ENCODE measurements at places on chromosomes 3 and 15.

DNA sequence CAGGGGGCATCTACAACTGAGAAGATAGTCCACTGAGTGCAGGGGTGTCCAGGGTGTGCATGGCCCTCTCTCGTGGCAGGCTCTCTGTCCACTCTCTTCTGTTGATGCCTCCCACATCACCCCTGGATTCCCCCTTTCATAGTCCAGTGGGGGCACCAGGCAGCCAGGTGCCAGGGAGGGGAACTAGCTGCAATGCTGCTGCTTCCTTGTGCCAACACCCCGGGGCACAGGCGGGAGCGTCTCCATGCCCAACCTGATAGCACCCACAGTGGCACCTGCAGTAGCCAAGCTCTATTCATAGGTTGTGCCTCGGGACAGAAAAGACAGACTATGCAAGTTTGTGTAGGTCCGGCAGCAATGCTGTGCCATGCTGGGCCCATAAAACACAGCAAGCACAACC lies 11.7 kb downstream of the DUOX2 start:
- DNase-seq, result no peak

DNA sequence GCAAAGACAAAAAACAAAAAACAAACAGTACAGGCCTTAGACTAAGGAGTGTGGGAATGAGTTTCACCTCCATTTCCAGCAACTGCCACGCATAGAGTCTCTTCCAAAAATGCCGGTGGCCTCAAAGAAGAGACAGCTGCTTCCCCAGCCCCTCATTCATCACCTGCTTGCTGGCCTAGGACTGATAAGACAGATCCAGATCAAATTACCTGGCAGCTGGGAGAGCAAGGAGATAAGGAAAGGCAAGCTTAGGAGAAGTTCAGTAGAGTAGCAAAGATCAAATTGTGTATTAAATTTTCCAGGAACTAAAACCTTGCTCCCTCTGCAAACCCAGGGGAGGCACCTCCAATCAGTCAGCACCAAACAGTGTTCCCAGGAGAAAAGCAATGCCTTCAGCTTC lies 325.8 kb upstream of the CTNNB1 start:
- no peak for DNase-seq

GRCh38 chr15:40342416-40343320 lies 1.9 kb upstream of the CCDC9B start:
- no peak for DNase-seq

- DNase-seq, result no peak
These were observed 289.7 kb upstream of the MCTP2 start for GRCh38 chr15:93941697-93942096.

GRCh38 chr3:58356054-58356453 lies 23.4 kb downstream of the PXK start:
- no peak for DNase-seq

DNA sequence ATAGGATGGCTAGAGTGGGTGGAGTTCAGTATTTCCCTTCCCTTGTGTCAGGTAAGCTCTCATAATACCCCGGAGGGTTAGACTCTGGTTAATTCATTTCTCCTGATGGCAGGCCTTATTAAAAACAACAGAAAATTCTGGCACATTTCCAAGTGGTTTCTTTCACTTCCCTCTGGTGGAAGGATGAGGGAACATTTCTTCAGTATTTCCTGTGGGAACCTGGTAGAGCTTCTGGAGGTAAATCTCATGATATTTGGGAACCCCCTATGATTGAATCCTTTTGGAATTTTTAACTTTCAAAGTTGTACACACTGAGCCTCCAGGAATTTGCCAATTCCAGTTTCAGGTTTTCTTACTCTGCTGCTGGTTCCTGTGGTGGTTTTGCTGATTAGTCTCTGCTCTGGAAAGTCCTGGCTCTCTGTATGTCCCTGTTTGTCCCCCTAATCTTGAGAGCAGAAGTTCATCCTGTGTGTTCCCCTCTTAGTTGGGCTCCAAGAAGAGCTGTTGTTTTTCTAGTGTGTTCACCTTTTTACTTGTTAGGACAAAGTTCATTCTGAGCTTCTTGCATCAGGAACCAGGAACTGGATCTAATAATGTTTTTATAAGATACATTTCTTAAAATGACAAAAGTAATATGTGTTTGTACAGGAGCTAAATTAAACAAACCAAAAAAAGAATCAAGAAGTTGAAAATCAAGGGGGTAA lies 12.1 kb downstream of the CHRNA7 start:
- DNase-seq, result no peak

DNA sequence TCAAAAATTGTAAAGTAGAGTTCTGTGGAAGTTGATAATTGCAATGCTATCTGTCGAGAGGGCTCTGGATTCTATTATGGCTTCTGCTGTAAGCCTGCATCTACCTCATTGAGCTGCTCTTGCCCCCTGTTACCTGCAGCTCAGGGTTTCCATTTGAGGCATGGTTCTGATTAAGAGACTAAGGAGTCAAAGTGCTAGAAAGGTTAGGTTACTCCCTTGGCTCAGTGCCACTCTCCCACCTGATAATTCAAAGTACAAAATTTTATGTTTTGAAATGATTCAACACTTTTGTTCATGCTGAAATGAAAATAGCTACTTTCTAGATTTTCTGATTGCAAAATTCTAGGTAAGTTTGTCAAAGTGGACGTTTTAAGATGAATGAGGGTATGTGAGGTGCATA lies 220.5 kb upstream of the SATB1 start:
- no peak for DNase-seq

GRCh38 chr15:51375966-51376640 lies 34.6 kb downstream of the GLDN start:
- DNase-seq, result no peak

DNA sequence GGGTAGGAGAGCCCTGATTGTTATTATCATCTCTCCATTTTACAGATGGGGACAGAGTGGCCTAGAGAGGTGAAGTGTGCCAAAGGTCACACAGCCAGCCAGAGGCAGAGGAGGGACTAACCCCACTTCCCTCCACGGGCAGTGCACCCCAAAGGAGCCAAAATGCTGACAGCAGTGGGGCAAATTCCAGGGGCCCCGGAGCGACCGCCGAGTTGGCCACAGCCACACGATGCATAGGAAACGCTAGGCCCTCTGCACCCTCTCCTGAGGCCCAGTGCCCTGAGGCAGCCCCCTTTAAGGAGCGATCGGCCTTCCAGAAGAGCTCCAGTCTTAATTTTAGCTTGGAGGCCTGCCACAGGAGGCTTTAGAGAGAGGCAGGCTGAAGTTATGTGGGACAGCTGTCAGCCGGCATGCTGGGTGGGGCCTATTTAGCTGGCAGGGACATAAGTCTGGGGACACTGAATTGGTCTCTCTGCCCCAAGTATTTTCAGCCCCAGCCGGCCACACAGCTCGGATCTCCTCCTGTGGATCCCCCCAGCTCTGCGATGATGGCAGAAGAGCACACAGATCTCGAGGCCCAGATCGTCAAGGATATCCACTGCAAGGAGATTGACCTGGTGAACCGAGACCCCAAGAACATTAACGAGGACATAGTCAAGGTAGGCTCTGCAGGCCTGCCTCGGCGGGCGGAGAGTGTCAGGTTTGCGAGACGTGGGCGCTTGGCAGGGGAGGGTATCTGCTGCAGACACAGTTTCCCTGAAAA lies at the start of gene CAV3:
CAV3 (plus strand) TSS at position 471 of the 763 bp plus-strand sequence; CDS start at position 546, 75 bp downstream.
- DNase-seq, result peak; percentile 30

DNA sequence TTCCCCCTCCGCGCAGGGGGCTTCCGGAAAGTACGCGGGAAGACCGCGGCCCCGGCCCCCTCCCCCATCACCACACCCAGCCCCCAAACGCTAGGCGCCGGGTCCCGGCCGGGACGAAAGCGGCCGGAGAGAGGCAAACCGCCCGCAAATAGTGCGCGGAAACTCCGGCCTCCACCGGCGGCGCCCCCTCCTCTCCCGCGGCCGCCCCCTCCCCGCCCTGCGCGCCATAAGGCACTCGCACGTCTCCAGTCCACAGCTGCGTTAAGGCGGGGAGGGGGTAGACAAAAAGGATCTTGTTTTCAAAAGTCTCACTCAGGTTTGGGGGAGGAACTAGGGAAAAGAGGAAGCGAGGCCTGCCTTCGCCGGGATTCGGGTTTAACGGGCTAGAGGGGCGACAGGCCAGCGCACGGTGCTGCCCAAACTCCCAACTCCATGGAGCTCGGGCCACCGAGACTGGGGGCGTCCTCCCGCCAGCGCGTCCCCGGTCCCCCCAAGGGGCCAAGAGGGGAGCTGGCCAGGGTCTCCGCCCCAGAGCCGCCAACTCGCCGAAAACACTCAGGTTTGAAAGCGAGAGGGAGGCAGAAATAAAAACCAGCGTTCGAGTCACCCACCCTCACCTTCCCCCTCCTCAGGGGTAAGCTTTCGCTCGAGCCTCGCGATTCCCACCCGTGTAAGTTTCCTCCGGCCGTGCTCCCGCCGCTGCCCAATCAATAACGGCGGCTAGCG lies 1.8 kb downstream of the ANP32A start:
- DNase-seq, result peak; percentile 70

- no peak for DNase-seq
These were observed 46.4 kb downstream of the BLM start for GRCh38 chr15:90763366-90764099.

DNA sequence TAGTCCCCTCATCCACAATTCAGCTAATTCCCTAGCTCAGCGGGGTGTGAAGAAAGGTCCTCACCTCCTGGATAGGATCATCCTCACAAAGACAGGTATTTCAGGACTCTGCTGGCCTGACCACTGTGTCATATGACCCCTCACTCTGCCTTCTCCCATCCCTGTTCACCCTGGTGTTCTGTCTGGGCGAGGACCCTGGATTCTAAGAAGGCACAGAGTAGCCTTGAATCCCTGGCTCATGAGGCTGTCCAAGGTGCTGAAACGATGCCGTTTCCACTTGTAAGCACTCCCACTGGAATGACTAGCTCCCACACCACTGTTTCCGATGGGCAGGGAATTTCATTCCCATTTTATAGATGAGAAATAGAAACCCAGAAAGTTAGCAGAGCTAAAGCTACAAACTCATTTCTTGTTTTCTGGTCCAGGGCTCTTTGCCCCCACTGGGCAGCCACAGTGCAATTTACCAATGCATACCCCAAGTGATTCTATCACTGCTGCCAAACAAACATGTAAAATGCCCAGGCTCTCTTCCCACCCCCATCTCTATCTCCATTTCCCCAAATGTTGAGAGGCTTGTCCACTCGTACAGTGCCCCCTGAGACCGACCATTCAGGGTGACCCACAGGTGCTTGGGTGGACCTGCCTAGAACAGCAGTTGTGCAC lies 83.2 kb downstream of the RAB11A start:
- DNase-seq, result peak; percentile 25

- no peak for DNase-seq
These were observed 28.9 kb upstream of the GP9 start for GRCh38 chr3:129031476-129032215.

- DNase-seq, result no peak
These were observed 24.1 kb downstream of the CRABP1 start for GRCh38 chr15:78364233-78364632.

- no peak for DNase-seq
These were observed 43.3 kb downstream of the TGFBR2 start for GRCh38 chr3:30649572-30650318.

- no peak for DNase-seq
These were observed 49.7 kb upstream of the UTS2B start for GRCh38 chr3:191380001-191380400.

- no peak for DNase-seq
These were observed 96.1 kb downstream of the FOXP1 start for GRCh38 chr3:71487418-71487817.

- no peak for DNase-seq
These were observed 57.4 kb upstream of the TRAK1 start for GRCh38 chr3:42033741-42034140.

GRCh38 chr3:133503409-133503808 lies 70.1 kb upstream of the CDV3 start:
- DNase-seq, result no peak

DNA sequence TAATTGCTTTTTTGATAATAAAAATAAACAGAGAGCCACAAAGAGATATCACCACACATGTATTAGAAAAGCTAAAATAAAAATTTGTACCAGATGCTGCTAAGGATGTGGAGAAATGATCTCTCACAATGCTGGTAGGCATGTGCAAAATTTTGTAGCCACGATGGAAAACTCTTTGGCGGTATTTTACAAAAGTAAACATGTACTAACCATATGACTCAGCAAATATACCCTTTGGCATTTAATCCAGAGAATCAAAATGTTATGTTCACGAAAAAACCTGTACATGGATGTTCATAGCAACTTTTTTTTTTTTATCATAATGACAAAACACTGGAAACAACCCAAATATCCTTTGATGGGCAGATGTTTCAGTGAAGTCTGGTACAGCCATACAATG lies 261.2 kb downstream of the LPP start:
- DNase-seq, result no peak

DNA sequence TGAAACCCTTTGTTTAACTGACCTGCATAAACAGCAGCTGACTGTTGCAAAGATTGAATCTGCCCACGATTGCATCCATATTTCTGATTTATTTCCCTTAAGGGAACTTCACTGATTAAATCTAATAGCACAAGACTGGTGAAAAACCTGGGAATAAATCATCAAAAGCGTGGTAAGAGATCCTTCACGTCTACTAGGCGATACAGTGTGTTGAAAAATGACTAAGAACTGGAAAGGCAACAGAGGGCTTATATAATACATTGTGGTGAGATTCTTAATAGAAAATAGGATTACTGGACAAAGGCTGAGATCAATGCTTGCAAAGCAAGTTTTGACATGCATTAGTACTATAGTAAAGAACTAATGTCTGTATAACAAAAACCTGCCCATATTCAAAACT lies 49.0 kb downstream of the POLQ start:
- no peak for DNase-seq

DNA sequence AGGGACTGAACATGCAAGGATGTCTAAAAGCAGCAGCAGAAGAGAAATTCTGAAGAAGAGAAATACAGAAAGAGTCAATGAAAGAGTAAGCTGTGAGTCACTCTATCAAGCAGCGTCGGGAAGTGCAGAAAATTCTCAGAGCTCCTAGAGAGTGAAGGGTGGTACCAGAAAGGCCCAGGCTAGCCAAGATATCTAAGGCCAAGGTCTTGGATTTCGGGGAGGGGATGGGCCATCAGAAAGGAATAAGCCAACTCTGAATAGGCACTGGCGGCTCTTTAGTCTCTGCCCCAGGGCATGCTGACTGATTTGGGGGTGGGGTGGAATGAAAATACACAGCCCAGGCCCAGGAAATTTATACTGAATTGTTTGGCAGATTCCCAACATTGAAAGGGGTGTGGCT lies 70.8 kb downstream of the GPR156 start:
- no peak for DNase-seq

GRCh38 chr3:4029135-4029534 lies 229.9 kb downstream of the LRRN1 start:
- no peak for DNase-seq

GRCh38 chr15:39741258-39741657 lies 41.4 kb downstream of the FSIP1 start:
- DNase-seq, result no peak

GRCh38 chr15:70802629-70803028 lies 39.3 kb upstream of the UACA start:
- no peak for DNase-seq

DNA sequence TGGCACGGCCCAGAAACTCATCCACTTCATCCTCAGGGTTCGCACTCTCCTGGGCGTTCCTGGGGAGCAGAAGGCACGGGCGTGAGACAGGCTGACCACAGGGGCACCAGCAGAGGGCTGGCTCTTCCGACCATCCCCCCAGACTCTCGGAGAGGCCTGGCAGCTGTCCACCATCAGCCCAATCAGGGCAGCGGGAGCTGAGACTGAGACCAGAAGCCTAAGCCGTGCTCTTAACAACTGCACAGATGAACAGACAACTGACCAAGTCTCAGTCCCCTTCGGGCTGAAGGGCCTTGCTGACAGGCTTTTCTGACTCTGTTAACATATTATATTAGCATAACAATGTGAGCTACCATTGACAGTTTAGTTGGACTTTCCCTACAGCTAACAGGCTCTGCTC lies 118.0 kb downstream of the SEC22A start:
- DNase-seq, result no peak

Measured in right lung (tissue), 10 donors.